HCEC 1CT (cell line): ENCODE measurements at places on chromosomes 3 and 15.

GRCh38 chr3:192608726-192609600 lies 118.4 kb downstream of the FGF12 start:
- DNase-seq = no peak

- DNase-seq = peak; percentile 25
Observed at GRCh38 chr3:24069045-24069444, 124.0 kb downstream of the NR1D2 start.

DNA sequence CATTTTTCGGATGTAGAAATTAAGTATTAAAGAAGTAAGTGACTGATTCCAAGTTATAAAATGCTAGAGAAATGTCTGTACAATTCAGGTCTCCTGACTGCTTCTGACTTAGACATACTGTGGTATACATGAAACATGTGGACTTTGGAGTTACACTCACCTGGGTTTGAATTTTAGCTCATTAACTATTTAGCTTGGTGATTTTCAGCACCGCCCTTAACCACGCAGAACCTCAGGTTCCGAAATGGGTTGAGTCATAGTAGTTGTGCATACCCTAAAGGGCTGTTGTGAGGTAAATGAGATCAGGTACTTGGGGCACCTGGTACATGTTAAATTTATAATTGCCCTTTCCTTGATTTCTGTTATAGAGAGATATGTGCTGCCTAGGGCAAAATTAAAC lies 32.9 kb upstream of the UTS2B start:
- DNase-seq = no peak

DNA sequence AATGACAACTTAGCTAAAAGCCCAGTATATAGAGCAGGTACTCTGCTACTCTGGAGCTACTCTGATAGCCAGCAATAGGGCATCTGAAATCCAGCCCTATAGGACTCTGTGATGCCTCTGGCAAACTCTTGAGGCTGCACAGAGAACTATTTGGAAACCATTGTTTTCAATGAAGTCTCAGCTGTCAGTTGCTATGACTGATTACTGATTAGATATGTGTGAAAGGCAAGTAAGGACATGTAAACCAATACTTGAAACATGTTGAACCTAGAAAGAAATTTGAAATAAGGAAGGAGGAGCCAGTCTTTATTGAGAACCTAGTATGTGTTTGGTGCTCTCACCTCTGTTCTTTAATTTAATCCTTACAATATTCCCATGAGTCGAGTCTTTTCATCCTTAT lies 40.2 kb upstream of the CRTC3 start:
- DNase-seq = no peak

DNA sequence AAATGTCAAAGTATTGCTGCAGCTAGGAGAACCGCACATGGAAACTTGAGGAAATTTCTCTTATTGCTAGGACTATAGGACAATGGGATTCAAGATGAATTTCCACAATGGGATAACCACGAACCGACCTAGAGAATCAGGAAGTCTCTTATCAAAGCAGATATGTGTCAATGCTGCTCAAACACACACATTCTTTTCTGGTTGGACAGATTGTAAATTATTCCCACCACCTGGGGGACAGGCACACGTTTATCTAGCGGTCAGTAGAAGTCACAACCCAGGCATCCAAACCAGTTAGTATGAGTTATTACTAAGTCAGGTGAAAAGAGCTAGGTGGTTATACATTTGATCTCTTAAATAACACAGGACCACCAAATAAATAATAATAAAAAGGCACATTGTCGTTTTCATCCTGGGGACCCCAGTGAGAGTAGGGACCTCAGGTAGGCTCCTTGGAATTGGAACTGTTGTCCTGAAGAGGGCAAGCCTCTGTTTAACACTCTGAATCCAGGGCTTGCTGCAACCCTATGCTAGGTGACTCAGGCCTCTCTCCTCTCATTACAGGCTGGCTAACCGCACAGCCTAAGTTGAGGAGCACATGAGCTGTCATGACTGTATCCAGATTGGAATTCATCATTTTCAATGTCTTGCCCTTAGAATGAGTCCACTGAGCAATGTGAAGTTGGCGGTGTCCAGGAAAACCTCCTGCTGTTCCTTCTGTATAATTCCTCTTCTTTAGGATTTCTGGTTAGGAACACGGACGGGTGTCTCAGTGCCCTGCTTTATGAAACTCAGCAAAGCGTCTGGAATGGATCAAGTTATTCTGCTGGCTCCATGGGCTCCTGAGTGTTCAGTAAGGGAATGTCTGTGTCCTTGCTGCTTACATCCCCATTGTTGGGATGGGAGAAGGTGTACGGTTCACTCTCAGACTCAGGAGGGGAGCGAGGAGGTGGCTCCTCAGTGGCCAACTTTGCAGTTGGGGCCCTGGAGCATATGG lies 59.0 kb downstream of the CLEC3B start:
- DNase-seq = peak; percentile 99

DNA sequence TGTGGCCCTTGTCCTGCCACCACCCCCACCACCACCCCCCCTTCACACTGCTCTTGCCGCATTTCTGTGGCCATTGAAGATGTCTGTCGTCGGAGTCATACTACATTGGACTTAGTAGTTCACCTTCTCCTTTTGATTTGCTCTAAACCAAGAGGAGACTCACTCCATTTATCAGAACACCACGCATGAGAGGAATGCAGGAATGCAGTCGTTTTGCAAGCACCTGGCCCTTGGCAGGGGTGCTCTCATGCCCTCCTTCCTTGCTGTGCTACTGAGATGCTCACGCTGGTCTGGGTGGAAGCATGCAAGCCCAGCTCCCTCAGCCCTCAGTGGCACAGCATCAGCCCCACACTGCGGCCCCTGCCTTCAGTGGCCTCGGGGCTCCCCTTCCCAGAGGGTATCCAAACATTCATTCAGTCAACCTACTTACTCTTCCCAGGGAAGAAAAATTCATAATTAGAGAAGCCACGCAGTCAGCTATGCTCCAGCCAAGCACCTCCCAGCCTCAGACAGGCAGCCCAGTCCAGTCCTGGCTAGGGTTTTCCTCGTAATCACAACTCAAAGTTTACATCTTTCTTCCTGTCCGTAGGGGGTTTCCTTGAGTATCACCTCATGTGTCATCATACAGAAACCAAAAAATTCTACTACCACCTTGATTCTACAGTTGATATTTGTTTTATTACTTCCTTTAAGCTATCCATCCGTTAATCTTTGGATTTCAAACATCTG lies 520.0 kb downstream of the GABRG3 start:
- DNase-seq = no peak

GRCh38 chr3:43238801-43239200 lies 47.5 kb upstream of the SNRK start:
- DNase-seq = no peak

DNA sequence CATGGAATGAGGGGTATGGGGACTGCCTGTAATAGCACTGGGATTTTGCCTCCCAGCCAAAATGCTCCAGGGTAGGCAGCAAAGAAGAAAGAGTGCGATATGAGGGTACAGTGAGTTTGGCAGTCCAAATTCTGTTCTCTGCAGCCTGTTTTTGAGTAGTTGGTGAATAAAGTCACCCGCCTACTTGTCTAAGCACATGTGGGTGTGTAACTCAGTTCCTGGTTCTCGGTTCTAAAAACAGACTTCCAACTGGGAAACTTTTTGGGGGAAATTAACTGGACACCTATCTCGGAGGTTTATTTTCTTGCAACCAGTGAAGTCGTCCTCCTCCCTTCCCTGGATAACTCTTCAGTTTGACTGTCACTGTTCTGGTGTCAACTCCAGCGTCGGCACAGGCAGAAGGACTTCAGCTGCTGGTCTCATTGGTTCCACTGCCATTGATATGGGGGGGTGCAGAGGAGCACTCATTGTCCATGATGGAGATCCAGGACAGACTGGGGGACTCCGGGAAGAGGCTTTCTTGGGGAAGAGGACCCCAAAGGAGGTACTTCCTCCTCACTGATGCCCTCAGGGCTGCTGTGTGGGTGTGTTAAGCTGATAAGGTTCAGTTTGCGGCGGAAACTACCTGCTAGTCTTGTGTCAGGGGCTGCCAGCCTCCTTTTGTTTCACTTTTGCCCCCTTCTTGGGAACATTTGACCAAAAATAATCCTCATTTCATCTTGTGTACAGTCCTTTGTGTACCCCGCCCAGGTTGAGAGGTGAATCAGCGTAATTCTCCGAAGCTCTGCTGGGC lies 13.2 kb downstream of the GHRL start:
- no peak for DNase-seq

DNA sequence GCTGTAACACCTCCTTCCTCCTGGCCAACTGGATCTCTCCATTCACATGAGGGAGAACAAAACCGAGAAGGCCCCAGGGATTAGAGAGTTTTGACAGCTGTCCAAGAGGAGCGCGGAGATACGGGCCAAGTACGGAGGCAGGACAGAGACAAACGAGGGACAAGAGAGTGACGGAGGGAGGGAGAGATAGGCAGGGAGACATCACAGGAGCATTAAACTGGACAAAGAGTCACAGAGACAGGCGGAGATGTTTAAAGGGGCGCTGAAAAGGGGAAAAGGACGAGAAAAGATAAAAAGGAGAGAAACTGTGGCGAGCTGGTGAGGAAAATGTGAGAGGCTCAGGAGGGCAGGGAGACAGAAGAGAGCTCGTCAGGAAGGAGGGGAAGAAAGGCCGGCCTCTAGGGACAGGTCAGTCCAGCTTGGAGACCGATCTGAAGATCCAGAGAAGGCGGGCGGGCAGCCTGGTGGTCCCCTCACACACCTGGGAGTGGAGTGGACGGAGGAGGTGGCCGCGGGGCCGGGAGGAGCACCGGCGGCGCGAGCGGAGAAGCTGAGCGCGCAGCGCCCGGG lies 40.5 kb upstream of the ROPN1 start:
- DNase-seq = no peak

- DNase-seq = no peak
Observed at GRCh38 chr3:32850636-32851035, 32.8 kb downstream of the TRIM71 start.

DNA sequence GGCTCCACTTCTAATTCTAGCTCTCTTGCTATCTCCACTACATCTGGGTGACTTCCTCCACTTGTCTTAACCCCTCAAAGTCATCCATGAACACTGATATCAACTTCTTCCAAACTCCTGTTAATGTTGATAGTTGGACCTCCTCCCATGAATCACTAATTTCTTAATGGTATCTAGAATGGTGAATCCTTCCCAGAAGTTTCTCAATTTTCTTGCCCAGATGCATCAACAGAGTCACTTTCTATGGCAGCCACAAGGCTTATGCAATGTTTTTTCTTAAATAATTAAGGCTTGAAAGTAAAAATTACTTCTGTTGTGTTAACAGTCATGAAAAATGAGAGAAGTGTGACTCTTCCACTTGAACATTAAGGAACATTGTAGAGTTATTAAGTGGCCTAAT lies 164.3 kb downstream of the PCCB start:
- DNase-seq = no peak

- DNase-seq = no peak
Observed at GRCh38 chr3:114834175-114834940, 312.7 kb downstream of the ZBTB20 start.

GRCh38 chr3:111802163-111802625 lies 56.9 kb upstream of the PHLDB2 start:
- DNase-seq = peak; percentile 98

- no peak for DNase-seq
Observed at GRCh38 chr15:67380921-67381320, 126.3 kb downstream of the IQCH start.

GRCh38 chr15:42160136-42160535 lies 3.7 kb upstream of the PLA2G4F start:
- DNase-seq = no peak

DNA sequence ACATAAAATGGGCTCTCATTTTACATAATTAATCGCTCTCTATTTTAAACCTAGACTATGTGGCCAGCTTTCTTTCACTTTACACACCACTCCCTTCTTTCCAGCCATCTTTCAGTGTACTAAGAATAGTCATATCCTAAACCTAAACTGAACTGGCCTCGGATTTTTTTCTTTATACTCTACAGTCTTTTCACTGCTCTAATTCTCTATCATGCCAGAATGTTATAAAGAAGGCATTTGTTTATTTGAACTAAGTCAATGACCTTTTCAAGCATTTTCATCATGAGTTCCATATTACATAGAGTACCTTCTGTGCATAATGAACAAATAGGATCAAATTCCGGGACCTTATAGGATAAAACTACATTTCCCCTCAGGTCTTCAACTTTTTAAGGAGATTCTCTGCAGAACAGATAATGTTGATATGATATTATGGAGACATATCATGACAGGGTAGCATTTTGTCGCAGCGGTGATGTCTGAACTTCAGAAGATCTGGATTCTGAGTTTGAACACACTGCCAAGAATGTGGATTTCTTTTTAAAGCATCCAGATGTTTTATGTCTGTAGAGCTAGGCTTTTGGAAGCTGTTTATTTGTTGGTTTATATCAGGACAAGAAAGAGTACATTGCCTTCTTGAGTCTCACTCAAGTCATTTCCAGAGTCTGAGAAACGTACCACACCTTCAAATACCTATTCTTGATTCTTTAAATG lies 1047.3 kb downstream of the MCTP2 start:
- no peak for DNase-seq

GRCh38 chr15:67305506-67305905 lies 50.9 kb downstream of the IQCH start:
- no peak for DNase-seq

GRCh38 chr3:170572665-170573253 lies 13.1 kb downstream of the SLC7A14 start:
- DNase-seq = peak; percentile 88

DNA sequence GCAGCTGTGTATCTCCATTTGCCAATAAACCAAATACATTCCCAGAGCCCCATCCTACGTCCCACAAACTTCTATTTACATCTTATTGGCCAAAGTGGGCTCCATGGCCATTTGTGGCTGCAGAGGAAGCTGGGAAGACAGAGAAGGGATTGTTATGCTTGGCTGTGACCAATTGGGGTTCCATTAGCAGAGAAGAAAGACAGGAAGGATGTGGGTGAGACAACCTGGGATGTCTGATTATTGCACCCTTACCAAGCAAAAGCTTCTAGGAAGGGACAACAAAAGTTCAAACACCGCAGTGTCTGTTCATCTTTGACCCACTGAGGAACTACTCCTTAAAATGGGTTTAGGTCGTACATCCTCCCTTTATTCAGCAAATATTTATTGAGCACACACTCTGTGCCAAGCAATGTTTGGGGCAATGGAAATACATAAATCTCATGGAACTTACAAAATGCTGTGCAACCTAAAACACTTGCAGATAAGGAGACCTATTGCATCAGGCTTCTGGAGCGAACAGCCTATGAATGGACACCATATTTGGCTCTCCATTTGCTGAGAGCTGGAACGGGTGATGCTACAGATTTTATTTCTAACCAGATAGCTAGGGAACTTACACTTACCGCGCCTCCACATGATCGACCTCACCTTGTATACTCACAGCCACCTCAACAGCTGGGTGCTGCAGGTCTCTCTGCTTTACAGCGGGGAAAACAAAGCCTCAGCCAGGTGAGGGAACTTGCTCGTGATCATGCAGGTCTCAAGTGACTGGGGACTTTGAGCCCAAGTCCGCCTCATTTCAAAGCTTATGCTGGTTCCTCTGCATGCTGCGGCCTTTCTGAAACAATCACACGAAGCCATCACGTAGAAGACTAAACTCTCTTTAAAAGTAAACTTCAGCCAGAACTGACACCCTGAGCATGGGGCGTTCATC lies 21.4 kb upstream of the NR2E3 start:
- no peak for DNase-seq

- no peak for DNase-seq
Observed at GRCh38 chr3:133888726-133889340, 6.8 kb downstream of the RAB6B start.

GRCh38 chr15:85800478-85801123 lies 5.9 kb upstream of the KLHL25 start:
- peak; percentile 55 for DNase-seq

- DNase-seq = no peak
Observed at GRCh38 chr15:81030301-81030750, 29.6 kb downstream of the TLNRD1 start.

- DNase-seq = no peak
Observed at GRCh38 chr3:11789412-11789811, 57.3 kb downstream of the TAMM41 start.

GRCh38 chr3:73030073-73030597 lies 31.3 kb upstream of the EBLN2 start:
- DNase-seq = no peak
